ENCODE measurements at places on chromosomes 16 and 17. TPM values are rescaled to one million over a fixed set of nuclear protein-coding genes. Genes with fewer than 3 reads are reported as not detected.

- DNase-seq = no peak
Observed at GRCh38 chr17:56358651-56359050, 205.4 kb downstream of the ANKFN1 start.

- no peak for DNase-seq
Observed at GRCh38 chr16:72957303-72958277, 90.3 kb downstream of the ZFHX3 start.

GRCh38 chr17:63705657-63706056, 5.7 kb upstream of the LIMD2 start:
- no peak for DNase-seq

Gene CLDN7
- 9.7 TPM for total RNA-seq

DNA sequence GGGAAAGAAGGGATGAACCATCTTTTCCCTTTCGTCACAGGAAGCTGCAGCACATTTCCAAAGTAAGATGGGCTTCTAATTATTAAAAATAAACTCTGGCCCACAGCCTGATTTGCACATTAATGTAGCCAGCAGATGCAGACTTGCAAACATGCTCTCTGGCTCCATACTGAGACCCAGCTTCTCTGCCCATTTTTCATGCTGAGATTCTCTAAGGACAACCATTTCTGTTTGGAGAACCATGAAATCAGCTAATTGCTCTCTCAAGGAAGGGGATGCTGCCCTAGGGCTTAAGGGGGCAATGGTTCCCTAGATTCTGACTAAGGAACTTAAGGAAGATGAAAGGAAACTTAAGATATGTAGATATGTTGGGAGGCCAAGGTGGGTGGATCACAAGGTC, 63.0 kb upstream of the CES5A start:
- DNase-seq = no peak

Measured in hematopoietic multipotent progenitor cell (in vitro differentiated cells).